Fibroblast of skin of left biceps (primary cell): ENCODE measurements at places on chromosomes 1 and 21.

DNA sequence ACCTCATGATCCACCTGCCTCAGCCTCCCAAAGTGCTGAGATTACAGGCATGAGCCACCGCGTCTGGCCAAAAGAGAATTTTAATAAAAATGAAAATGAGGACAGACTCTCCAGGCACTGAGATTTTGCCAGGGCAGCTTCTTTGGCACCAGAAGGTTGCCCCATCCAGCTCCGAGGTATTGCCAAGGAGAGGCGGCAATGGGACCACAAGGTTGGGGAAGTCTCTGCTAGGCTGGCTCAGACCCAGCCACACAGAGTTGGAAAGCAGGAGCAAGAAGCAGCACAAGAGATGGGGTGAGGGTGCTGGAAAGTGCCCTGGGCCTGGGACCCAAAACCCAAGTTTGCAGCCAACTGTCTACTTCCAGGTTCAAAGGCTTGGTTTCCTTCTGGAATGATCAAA, 200.9 kb downstream of the HHIPL2 start:
- no peak for DNase-seq

DNA sequence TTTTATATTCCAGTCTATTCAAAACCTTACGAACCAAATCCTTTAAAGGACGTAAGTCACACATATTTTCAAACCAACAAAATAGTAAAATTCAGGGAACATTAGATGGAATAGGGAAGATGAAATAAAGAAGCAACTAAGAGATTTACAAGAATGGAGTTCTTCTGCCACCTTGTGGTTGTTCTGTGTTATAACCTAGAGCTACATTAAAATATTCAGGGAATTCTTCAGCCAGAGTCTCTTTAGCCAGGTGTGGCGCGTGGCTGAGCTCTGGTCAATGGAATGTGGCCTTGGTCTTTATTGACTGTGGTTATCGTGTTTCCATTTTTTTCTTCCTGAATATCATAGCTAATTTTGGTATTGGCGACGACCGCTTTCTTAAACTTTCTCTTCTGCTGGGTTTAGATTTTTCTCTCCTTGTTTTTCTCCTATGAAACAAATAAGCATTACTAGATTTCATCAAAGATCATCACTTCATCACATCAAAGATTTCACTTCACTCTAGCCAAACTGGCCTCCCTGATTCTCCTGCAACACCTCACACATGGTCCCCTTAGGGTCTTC, 221.3 kb downstream of the MRPL39 start:
- peak; percentile 36 for DNase-seq

- no peak for DNase-seq
Measured at GRCh38 chr1:23116921-23117699, 51.5 kb downstream of the LUZP1 start.

GRCh38 chr1:38858833-38859560, 575 bp downstream of the RRAGC start:
- no peak for DNase-seq

GRCh38 chr1:216390956-216391355, 32.3 kb downstream of the USH2A start:
- DNase-seq, result no peak

GRCh38 chr1:44000122-44000665, 8.8 kb downstream of the CCDC24 start:
- DNase-seq, result no peak

GRCh38 chr1:100565533-100565932, 27.6 kb downstream of the GPR88 start:
- DNase-seq, result no peak

- no peak for DNase-seq
Measured at GRCh38 chr1:206866062-206866461, 639 bp downstream of the IL20 start.

DNA sequence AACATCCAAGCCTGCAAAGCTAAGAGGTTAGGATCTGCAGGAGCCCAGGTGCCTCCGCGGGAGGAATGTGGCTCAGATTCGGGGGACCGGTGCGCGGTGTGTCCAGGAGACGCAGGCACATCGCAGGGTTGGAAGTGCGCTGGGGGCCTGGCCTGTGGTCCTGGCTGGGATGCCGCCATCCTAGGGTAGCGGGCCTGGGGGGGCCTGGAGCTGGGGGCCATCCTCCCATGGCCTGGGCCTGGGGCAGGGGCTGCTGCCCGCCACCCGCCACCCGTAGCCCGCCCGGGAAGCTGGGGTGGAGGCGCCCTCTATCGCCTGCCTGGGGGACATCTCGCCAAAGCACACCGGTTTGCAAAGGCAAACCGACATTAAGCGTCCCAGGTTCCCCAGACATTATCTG, 170.6 kb upstream of the ARHGEF16 start:
- no peak for DNase-seq

- DNase-seq, result no peak
Measured at GRCh38 chr1:113899111-113899510, 5.5 kb downstream of the AP4B1 start.
